NCI-H1417 treated with DMSO at 0.1 percent for 48 hours (cell line): ENCODE measurements at places on chromosomes 12 and 14.
A peak's percentile ranks its signal among the peaks of the same experiment; 100 is the strongest.

- DNase-seq: no peak
These were observed 56.9 kb upstream of the E2F7 start for GRCh38 chr12:77122236-77122635.

DNA sequence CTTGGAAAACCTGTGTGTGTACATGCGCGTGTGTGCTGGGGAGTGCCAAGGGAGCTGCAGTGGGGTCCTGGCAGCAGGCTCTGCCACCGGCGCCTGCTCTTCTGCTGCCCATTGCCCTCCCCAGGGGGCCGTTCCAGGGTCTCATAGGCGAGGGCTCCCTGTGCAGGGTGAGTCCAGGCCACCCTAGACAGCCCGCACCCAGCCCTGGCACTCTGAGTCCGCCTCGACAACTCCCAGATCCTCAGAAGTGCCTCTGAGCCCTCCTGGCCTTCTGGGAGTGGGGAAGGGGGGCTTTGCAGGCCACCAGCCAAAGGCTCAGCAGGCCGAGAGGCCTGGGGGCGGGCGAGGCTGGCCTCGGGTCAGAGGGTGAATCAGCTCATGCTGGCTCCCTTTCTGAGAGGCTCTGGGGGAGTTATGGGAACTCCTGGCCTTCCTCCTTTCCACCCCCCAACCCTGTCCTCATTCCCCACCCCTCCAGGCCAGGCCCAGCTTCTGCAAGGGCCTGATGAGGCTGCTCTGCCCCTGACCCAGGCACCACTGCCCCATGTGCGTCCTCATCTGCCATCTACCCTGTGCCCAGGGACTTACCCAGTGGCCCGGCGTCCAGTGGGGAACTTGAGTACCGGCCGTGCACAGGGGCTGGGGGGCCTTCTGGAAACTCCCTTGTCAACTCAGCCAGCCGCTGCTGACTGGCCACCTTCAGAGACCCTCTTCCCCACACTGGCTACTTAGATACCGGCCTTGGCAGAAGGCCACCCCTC is 2.1 kb upstream of the TEDC1 start:
- DNase-seq: no peak

GRCh38 chr14:87109271-87109670 is 883.7 kb downstream of the GALC start:
- no peak for DNase-seq

GRCh38 chr12:59768031-59768430 is 172.2 kb downstream of the SLC16A7 start:
- DNase-seq: no peak

DNA sequence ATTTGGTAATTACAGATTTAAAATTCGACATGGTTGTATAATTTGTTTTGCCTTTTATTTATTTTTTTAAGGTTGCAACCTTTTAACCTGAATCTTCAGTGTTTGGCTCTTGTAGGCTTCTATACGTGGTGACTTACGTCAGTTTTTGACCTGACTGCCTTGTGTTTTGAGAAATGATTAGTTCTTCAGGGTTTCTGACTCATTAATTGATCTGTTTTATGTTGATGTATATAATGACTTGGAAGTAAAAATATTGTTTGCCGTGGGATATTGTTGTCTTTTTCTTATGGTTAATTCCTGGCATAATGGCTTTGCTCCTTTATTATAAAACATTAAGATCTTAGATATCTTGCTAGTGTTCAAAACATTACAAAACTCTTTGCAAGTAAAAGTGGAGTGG is 2.5 kb downstream of the RASSF8 start:
- DNase-seq: no peak

GRCh38 chr12:68498736-68499135 is 112.0 kb upstream of the RAP1B start:
- no peak for DNase-seq

- no peak for DNase-seq
These were observed 13.5 kb downstream of the DHRS7 start for GRCh38 chr14:60151715-60152114.

GRCh38 chr12:47711448-47711847 is 5.6 kb upstream of the RPAP3 start:
- no peak for DNase-seq

- no peak for DNase-seq
These were observed 69.6 kb downstream of the MGST1 start for GRCh38 chr12:16417058-16417457.

DNA sequence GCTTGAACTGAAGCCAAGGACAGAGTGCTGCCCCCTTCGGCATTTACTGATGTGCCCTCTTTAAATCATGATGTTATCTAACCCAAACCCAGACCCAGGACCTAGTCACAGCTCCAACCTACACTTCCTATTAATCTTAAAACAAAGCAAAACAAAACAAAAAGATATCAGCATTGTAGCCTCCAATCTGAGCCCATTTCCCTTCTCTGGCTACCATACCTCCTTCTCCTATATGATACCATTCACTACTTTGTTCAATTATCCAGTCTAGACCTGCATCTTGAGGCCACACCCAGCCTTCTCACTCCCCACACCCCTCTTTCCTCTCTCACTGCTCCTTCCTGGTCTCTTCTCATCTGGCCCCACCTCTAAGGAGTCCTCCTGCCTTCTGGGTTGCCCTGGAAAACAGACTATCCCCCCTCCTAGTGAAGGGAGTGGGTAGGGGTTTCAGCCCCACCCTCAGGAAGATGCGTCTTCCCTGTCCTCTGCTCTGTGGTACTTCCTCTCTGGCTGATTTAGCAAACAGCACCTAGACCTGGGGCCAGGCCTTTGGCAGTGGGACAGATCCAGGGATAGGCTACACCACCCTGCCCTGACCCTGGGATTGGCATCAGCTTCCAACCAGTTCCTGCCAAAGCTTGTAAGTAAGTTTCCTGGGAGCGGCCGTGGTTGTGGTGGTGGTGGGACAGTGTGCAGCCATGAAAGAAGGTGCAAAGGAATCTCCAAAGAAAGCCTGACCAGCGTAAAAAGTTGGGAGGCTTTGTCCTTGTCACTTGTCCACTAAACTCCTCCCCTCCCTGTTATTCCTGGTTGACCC is 3.3 kb downstream of the LTB4R start:
- DNase-seq: no peak

DNA sequence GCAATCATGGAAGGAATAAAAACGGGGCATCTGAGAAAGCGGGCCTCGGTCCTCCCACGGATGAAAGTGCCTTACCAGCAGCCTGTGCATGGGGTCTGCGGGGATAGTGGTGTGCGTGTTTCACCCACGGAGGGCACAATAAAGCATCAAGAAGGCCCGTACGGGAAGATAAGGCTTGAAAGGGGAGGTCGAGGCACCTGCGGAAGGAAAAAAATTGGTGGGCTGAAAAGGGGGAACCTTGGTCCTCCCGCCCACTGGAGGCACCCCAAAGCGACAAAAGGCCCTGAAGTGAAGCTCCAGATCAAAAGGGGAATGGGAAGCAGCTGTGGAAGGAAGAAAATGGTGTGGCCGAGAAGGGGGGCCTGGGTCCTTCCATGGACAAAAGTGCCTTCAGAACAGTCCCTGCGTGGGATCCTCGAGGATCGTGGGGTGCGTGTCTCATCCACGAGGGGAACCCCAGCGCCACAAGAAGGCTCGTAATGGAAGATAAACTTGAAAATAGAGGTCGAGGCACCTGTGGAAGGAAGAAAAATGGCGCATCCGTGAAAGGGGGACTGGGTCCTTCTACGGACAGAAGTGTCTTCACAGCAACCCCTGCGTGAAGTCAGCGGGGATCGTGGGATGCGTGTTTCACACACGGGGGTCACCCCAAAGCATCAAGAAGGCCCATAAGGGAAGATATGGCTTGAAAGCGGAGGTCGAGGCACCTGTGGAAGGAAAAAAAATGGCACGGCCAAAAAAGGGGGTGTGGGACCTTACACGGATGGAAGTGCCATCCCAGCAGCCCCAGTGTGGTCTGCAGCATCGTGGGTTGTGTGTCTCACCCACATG is 276.9 kb downstream of the ALG10 start:
- DNase-seq: no peak

DNA sequence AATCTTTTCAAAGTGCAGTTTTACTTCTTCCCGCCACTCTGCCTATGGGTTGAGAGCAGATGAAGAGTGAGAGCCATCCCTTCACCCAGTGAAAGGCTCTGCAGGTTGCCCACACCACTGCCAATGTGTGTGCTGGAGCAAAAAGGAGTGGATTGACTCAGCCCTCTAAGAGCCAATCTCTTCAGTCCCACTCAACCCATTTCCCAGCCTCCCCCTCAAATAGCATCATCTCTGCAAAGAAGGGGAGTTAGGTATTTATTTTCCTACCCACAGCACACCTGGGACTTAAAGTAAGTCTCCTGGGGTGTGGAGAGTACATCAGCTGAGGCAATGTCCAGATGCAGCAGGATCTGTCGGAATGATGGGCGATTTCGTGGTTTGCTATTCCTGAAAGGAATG is 15.3 kb downstream of the MAP3K12 start:
- DNase-seq: no peak

DNA sequence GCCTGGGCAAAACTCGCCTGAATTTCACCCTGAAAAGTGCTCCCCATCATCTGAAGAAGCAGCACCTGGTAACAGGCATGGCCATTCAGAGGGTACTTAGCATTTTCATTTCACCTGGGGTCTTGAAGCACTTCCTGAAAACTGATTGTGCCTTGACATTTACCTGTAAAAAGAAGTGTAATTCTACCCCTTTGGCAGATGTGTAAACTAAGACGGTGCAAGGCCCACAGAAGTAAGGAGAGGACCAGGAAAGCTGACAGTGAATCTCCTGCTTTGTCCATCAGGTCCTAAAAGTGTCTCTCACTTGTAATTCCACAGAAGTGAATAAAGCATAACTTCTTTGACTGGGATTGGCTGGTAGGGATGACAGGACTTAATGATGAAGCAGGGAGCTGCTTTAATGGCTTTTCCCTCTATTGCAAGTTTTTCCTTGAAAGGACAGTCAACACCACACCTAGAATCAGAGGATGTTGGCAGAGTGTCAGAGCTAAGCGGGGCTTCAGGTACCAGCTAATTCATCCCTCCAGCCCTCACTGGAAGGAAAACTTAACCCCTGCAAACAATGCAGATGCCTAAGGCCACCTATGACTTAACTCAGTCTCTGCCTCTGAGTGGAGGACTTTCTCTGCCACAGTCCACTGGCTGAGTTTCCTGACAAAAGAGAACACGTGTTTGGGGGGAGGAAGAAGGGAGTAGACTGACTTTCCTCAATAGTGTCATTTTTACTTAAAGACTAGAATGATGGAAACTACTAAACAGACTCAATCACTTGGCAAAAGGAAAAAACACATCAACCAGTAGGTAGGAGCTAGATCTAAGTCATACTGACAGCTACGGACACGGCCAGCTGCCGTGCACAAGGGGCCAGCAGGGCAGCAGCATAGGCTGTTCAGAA is 74.7 kb downstream of the NUAK1 start:
- no peak for DNase-seq

DNA sequence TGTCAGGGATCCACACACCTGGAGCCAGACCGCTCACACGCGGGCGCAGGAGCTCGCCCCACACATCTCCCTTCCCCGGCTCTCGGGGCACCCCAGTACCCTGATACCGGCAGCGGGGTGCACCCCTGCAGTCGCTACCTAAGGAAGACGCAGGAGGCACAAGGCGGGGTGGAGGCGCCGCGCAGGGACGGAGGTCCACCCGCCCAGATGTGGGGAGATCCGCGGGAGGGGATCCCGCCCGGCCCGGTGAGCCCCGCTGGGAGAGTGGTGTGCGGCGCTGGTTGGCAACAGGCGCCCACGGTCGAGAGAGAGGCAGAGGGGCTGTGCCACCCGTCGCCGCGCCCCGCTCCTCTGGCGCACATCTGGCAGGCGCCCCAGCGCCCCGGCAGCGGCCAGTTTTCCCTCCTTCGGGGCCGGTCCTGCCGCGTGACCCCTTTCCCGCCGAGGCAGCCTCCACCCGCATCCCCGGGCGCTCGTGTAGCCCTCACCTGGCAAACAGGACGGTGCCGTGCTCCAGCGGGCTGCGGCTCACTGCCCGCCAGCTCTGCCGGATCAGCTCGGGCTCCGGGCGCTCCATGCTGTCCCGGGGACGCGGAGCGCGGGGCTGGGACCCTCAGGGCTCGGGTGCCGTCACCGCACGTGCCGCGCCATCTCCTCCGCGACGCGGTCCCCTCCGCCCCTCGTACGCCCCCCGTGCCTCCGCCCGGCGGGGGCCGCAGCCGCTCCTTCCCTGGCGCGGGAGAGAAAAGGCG is 469 bp downstream of the NGB start:
- DNase-seq: no peak

GRCh38 chr12:44159216-44159615 is 323.3 kb downstream of the TMEM117 start:
- no peak for DNase-seq

- no peak for DNase-seq
These were observed 192.8 kb upstream of the KRR1 start for GRCh38 chr12:75704208-75704607.

GRCh38 chr12:17148706-17149105 is 542.7 kb upstream of the LMO3 start:
- no peak for DNase-seq

- DNase-seq: no peak
These were observed 97.6 kb downstream of the TGFB3 start for GRCh38 chr14:75884198-75884611.

DNA sequence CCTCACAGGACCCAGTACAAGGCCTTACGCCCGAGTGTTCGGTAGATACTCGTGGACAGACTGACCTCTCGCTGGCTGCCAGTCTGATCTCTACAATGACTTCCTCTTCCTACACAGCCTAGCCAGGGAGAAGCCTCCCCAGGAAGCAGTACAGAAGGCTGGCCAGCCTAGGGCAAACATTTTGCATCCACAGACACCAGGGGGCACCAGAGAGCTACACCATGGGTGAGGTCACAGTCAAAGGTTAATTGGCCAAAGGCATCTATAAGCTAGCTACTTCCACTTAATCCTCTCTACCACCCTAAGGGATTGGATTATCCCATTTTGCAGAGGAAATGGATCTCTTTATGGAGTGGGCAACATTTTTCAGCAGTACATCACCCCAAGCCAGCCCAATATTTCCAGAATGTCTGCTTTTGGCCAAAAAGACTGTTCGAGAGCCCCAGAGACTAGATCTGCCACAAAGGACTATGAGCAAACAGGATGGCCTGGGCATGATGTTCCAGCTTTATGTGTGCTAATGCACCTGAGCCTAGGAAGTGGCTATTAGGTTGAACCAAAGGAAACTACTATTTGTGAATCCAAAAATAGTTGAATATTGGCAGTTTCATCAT is 14.6 kb upstream of the PNMA1 start:
- DNase-seq: peak; percentile 28

- DNase-seq: no peak
These were observed 291.5 kb downstream of the NELL2 start for GRCh38 chr12:44584625-44585024.

GRCh38 chr14:56975521-56975920 is 165.2 kb upstream of the OTX2 start:
- DNase-seq: no peak

GRCh38 chr14:20934148-20934762 is 21.0 kb upstream of the RNASE2 start:
- DNase-seq: no peak

GRCh38 chr12:7833831-7834230 is 38.9 kb downstream of the SLC2A14 start:
- DNase-seq: no peak

- no peak for DNase-seq
These were observed 94.5 kb downstream of the PCNX1 start for GRCh38 chr14:71001742-71002141.

DNA sequence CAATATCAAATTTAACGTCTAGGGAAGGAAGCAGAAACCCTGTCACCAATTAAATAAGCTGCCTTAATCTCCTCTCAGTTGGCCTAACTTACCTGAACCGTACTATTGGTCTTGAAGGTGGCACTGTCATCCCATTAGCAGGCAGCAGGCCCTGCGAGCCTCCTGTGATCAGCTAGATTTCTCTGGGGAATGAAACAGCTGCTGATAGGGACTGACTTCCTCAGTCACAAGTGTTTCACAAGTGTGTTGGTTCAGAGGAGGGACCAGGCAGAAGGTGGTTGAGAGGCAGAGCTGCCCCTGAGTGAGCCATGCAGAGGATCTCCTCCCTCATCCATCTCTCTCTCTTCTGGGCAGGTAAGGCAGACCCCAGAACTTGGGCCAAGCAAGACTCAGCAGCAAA is 166.8 kb downstream of the DAD1 start:
- DNase-seq: no peak
